ENCODE measurements at places on chromosomes 5 and 9. TPM values are rescaled to one million over a fixed set of nuclear protein-coding genes. Genes with fewer than 3 reads are reported as not detected.

The LRRC19 gene
- not detected for total RNA-seq

The MARVELD2 gene
- 0.30 TPM for total RNA-seq

The ARL14EPL gene
- total RNA-seq, result not detected

The GPR150 gene
- total RNA-seq, result under 0.01 TPM

The REEP2 gene
- 18.2 TPM for total RNA-seq

The SLC36A3 gene
- total RNA-seq, result not detected

The LRRC14B gene
- not detected for total RNA-seq

The DNAH5 gene
- total RNA-seq, result 1.1 TPM

The MYOZ3 gene
- 0.30 TPM for total RNA-seq

The ZFYVE16 gene
- 37.9 TPM for total RNA-seq

The TMEM232 gene
- total RNA-seq, result 1.7 TPM

The ENHO gene
- total RNA-seq, result not detected

The WDR38 gene
- not detected for total RNA-seq

The CENPH gene
- total RNA-seq, result 3.6 TPM

The BTNL8 gene
- total RNA-seq, result not detected

The DBH gene
- total RNA-seq, result not detected

The SPINK13 gene
- total RNA-seq, result not detected

The TMEM252 gene
- not detected for total RNA-seq

The RASEF gene
- 0.28 TPM for total RNA-seq

The CNTNAP3 gene
- 3.6 TPM for total RNA-seq

The SLC25A2 gene
- total RNA-seq, result 0.30 TPM

The MSMP gene
- 0.30 TPM for total RNA-seq

The F2RL2 gene
- 5.6 TPM for total RNA-seq

The BTNL3 gene
- not detected for total RNA-seq

The NDUFS6 gene
- 26.4 TPM for total RNA-seq

The LCN9 gene
- total RNA-seq, result not detected

The C1QTNF2 gene
- total RNA-seq, result 0.32 TPM

The PHF24 gene
- 0.30 TPM for total RNA-seq

The ZCCHC10 gene
- total RNA-seq, result 11.3 TPM

The SEMA4D gene
- 0.30 TPM for total RNA-seq

The PPIC gene
- 70.4 TPM for total RNA-seq

The FAM78A gene
- total RNA-seq, result 0.74 TPM

The OLFM1 gene
- total RNA-seq, result 2.9 TPM

The PCDHB6 gene
- 0.30 TPM for total RNA-seq

The RMI1 gene
- total RNA-seq, result 6.8 TPM

The PCDHGC5 gene
- 10.2 TPM for total RNA-seq

Measured in smooth muscle cell of the umbilical artery (primary cell).